ENCODE measurements at places on chromosomes 5 and 9.

GRCh38 chr5:143010351-143010750 lies 240.2 kb downstream of the ARHGAP26 start:
- no peak for DNase-seq

DNA sequence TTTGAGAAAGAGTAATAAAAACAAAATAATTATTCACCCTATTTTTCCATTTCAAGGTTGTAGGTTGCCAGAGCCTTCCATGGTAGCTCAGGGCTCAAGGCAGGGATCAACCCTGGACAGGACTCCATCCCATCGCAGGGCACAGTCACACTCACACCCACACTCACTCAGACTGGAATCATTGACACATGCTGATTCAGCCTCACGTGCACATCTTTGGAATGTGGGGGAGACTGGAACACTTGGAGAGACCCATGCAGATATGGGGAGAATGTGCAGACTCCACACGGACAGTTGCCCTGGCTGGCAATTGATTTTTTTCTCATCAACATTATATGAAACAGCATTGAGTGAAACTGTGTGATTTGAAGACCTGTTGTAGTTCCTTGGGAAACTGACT lies 234.1 kb downstream of the ADGRV1 start:
- no peak for DNase-seq

- DNase-seq, result no peak
Observed at GRCh38 chr5:139814191-139814601, 18.6 kb downstream of the PSD2 start.

DNA sequence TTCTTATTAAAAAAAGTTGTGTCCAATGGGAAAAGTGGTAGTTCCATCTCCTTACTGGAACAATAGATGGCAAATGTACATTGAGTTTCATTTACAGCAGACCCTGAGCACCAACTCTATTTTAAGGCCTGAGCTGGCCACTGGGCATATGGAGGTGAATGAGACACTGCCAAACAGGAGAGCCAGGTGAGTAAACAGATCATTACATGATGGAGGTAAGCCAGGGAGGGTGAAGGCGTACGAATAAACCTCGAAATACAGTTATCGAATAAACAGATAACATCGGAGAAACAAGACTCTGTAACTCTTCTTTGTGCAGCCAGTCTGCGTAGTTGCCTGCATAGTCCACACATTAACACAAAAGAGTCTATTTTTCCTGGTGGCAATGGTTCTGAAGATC lies 446.4 kb upstream of the KLF4 start:
- no peak for DNase-seq

GRCh38 chr5:137752905-137753690 lies 1.1 kb downstream of the HNRNPA0 start:
- DNase-seq, result no peak

DNA sequence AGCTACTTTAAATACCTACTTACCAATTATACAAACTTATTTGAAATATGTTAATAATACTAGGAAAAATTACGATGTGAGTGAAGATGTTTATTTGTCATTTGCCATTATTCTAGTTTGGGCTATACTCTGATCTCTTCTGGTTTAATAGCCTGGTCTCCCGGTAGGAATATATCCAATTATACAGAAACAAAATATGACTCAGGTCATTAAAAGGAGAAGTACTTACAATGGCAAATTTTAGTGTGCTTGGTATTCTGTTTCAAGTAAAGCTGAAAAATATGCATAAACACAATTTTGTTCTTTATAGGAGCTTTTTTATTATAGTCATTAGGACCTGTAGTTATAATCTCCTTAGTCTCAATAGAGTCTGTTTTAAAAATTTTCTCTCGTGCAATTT lies 176.8 kb downstream of the SLCO4C1 start:
- no peak for DNase-seq

DNA sequence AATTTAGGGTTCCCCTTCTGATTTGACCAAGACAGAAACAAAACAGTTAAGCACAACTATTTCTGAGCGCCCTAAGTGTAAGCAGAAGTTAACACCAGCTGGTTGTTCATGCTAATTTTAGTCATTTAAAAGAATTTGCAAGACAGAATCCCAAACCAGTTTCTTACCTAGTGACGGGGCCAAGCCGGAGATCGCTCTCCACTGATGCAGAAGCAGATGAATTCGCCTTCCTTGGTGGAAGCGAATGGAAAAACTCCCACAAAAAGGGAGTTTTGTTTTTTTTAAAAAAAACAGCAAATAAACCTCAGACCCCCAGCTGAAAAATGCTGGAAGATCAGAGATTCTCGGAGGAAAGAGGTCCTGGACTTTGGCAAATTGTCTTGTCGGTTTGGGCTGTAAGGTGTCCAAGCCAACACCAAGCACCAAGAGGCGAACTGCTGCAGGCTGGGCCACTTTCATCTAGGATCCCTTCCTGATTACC lies 47.4 kb upstream of the GLDC start:
- DNase-seq, result no peak

GRCh38 chr9:4497855-4498254 lies 7.6 kb downstream of the SLC1A1 start:
- DNase-seq, result no peak

DNA sequence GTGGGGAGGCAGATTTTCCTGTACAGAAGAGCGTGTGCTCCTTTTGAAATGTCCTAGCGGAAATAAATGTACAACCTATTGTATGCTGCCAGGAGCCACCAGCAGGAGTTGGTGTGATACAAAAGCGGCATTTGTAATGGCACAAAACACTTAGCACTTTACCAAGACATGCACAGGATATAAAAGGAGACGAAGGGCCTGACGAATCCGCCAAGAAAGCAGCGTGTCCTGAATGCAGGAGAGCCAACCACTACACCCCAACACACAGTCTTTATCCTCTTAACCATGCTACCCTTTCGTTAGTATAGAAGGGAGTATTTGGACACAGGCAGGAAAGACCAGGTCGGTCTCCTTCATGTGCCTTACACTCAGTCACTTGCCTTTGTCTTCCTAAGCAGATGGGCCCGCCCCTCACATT lies 218.1 kb downstream of the TRIM32 start:
- DNase-seq, result no peak

- DNase-seq, result no peak
Observed at GRCh38 chr5:5353681-5354080, 68.8 kb upstream of the ICE1 start.

GRCh38 chr5:1551426-1552301 lies 27.9 kb upstream of the LPCAT1 start:
- DNase-seq, result no peak

DNA sequence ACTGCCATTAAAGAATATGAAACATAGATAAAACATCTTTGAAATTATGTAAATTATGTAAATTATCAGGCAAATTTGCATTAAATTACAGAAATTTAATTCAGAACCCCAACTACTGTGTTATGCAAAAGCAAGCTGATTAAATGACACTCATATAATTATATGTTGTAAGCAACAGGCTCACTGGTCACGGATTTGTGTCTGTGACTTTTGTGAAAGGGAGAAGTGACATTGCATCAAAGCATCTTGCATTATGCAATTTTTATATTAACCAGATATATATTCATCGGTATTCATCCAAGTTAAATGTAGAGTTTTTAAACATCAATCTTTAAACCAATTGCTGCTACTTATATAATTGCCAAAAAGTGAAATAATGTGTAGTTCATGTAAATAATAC lies 13.0 kb upstream of the GLIPR2 start:
- no peak for DNase-seq

GRCh38 chr9:27844797-27845196 lies 271.5 kb upstream of the C9orf72 start:
- no peak for DNase-seq

GRCh38 chr9:127680846-127681245 lies 25.9 kb upstream of the CFAP157 start:
- DNase-seq, result no peak

DNA sequence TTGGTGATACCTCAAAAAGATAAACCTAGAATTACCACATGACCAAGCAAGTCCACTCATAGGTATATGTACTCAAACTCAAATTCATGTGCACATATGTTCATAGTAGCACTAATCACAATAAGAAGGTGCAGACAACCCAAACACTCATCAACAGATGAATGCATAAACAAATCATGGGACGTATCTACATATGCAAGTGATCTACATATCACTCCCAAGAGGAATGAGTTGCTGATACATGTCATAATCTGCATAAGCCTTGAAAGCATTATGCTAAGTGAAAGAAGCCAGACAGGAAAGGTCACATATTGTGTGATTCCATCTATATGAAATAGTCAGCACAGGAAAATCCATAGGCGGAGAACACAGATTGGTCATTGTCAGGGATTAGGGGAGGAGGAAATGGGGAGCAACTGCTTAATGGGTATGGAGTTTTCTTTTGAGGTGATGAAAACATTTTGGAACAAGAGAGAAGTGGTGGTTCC lies 10.6 kb upstream of the GPX8 start:
- DNase-seq, result no peak

- DNase-seq, result no peak
Observed at GRCh38 chr5:181035991-181036815, 3.9 kb upstream of the BTNL9 start.

DNA sequence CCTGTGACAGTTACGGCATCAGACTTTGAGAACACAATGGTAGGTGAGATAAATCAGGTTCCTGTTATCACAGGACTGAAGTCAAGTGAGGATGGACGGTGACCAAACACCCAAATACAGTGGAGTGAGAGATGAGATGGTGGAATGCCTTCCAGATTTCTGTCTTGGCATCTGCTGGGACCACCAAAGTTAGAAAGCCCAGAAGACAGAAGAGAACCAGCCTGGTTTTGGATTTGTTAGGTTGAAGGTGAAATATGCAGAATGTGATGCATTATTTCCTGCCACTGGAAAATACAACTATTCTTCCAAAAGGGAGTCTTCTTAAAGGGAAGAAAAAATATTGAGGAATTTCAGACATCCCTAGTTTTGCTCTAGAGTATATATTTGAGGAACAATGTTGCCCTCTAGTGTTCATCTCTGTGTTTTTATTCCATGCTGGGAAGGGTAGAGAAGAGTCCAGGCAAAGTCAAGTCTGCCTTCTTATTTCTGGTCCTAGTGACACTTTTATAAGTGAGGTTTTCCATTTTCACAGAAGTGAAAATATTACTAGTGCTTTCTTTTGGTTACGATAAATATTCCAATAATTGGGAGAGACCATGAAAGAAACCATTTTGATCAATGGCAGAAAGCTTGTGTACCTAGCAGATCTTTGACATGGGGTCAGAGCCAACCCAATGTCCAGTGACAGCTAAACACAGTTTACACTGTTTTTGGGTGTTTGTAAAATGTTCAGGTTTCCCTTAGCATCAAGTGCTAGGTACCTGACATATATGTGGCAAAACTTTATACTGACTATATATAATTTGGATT lies 142.3 kb upstream of the ANKH start:
- no peak for DNase-seq

DNA sequence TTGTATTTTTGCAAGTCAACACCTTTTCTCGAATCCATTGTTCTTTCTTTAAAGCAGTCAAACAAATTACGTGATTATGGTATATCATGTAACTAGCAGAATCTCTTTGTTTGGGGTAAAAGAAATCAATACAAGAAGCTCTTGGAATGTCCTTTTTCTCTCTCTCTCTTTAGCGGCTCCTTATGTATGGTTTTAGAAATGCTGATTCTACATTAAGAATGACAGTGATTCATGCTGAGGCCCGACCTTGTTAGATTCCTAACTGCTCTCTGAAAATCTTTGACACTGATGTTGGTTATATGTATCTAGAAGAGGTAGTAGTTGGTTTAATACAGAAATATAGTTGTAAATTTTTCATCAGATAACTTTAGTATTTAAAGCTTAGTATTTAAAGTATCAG lies 76.4 kb downstream of the SNX24 start:
- no peak for DNase-seq

DNA sequence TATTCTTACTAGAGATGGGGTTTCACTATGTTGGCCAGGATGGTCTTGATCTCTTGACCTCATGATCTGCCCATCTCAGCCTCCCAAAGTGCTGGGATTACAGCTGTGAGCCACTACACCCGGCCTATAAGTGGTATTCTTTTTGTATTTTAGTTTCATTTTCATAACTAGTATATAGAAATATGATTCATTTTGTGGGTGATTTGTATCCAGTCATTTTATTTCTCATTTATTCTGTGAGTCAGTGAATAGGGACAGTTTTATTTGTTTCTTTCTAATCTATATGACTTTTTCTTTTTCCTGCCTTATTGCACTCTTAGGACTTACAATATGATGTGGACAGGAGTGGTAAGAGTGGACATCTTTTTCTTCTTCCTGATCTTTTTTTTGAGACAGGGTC lies 112.9 kb downstream of the AOPEP start:
- DNase-seq, result no peak

- no peak for DNase-seq
Observed at GRCh38 chr5:160342413-160342941, 27.9 kb downstream of the C1QTNF2 start.

- no peak for DNase-seq
Observed at GRCh38 chr5:149381261-149381985, 2.3 kb upstream of the IL17B start.

- DNase-seq, result no peak
Observed at GRCh38 chr9:133403766-133404453, 13.9 kb downstream of the REXO4 start.

DNA sequence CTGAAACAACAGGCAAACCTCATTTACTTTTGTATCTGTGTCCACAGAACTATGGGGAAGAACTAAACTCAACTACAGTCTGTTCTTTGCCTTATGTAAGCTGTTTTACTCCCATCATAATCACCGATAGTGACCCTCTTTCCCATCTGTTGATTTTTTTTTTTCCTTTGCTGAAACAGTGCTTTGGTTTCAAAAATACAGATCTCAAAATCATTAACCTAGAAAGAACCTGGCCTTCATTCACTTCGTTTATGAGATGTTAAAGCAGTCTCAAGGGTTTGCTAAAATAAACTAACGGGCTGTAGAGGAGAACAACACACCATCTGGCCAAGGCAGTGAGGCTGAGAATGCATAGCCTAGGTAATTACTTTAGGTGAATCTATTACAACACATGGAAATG lies 706.6 kb upstream of the ZNF608 start:
- no peak for DNase-seq

DNA sequence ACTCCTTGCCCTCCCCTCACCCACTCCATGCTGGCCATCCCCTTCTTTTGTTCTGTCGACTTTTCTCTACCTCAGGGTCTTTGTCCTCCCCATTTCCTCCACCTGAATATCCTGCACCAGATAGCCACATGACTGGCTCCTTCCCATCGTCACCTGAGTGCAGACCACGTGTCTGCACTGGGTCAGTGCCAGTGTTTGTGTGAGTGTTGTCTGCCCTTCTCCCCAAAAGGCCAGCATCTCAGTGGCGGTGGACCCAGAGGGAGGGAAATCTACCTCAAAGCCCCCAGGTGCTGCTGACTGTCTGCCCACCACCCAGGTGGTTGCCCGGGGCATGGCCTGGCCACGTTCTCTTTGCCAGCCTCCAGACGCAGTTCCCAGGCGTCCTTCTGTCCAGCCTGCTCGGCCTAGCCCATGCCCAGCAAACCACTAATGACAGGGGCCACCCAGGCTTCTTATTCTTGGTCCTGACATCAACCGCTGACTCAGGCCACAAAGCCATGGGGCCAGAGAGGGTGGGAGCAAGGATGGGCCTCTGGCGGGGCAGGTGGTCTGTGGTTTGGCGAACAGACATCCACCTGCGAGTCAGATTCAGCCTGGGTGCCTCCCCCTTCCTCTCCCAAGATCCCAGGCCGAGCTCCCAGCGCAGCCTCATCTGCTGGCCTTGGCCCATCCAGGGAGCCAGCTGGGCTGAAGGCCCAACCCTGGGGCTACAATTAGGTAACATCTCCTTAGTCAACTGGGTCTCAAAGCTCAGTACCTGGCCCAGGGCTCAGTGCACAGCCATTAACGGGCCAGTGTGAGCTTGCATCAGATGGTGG lies 5.5 kb upstream of the NINJ1 start:
- DNase-seq, result no peak

Measured in NCI-H1930 (cell line).